ENCODE measurements at places on chromosomes 4 and X.

GRCh38 chr4:187283201-187283955 lies 559.7 kb upstream of the FAT1 start:
- DNase-seq = no peak

GRCh38 chr4:10158333-10158942 lies 41.8 kb upstream of the WDR1 start:
- DNase-seq = no peak

- DNase-seq = no peak
Measured at GRCh38 chr4:123418351-123418931, 21.8 kb downstream of the SPRY1 start.

- no peak for DNase-seq
Measured at GRCh38 chr4:186762361-186762760, 38.7 kb upstream of the FAT1 start.

GRCh38 chr4:143773998-143774895 lies 73.8 kb upstream of the FREM3 start:
- DNase-seq = peak; percentile 22

- no peak for DNase-seq
Measured at GRCh38 chr4:124535003-124535402, 177.5 kb downstream of the ANKRD50 start.

DNA sequence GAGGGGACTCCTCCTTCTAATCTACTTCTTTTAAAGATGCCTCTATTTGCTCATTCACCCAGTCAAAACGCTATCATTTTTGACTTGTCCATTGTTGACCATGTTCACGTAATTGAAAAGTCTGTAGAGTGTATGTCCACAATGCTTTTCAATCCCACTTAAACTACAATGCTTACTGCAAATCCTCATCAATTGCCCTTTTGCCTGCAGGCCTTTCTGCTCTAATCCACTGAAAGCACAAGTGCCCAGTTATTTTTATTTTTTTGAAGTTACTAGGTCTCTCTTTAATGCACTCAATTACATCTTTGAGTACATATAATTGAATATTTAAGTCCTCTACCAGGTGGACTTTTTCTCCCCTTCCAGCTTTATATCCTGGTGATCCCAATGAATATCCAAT lies 437.4 kb downstream of the PDGFC start:
- no peak for DNase-seq

GRCh38 chr4:73741031-73741749 lies 821 bp downstream of the CXCL8 start:
- no peak for DNase-seq

DNA sequence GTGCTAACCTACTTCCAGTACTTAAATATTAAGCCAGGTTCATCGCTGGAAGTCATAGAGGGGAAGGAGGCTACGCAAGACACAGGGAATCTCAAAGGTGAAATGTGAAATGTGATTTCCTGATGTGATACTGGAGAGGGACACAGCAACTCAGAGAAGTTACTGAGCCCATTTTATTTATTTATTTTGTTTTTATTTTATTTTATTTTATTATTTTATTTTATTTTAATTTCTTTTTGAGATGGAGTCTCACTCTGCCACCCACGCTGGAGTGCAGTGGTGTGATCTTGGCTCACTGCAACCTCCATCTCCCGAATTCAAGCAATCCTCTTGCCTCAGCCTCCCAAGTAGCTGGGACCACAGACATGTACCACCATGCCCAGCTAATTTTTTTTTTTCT lies 19.7 kb downstream of the CLRN2 start:
- no peak for DNase-seq

All from stimulated activated CD4-positive, alpha-beta T cell treated with anti-CD3 and anti-CD28 coated beads, Interleukin-1b, Interleukin-23, amount 100 ng/mL, for 4 hours (primary cell).